ENCODE measurements at places on chromosomes 3 and 15.

DNA sequence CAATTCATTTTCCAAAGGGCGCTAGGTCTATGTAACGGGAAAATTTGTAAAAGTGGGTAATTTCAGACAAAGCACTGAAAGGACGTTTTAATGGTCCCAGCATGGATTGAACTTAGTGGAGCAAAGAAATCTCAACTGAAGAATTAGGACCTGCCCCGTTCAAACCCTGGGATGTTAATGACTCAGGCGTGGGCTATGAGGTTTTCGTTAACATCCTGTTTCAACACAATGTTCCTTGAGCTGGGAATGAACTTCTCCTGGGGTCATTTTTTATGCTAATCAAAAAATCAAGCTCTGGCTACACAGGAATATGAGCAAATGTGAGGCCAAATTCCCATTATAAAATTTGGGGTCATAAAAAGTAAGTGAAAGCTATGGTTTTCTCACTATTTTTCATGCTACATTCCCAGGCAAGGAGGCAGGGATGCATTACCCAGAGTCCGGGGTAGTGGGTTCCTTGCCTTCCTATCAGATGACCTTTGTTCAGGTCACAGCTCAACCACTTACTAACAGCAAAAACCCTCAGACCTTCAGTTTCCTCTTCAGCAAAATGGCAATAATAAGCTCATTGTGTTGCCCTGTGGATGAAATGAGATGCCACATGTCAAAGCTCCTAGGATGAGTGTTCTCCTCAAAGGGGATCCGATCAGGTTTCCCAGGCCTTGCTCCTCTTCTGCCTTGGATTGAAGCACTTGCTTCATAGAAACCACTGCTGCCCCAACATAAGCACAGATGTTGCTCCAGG lies 271.4 kb downstream of the ARRDC4 start:
- DNase-seq = no peak

- no peak for DNase-seq
Observed at GRCh38 chr3:195440379-195440778, 2.4 kb downstream of the ACAP2 start.

DNA sequence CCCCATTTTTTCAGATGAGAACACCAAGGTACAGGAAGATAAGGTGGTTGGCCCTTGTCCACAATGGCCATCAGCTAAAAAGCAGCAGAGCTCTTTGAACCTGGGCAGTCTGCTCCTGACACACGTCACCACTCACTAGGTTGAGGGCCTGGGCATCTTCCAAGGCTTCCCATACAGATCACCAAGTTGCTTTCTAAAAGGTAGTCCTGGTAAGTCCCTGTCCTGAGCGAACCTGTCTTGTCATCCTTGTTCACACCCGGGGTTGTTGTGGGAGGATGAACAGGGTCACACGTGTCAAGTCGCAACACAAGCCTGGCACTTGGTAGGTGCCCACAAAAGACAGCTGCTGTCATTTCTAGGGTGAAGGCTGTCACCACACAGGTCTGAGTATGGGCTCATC lies 260.4 kb downstream of the EPHB1 start:
- DNase-seq = no peak

- no peak for DNase-seq
Observed at GRCh38 chr3:31610700-31611275, 78.1 kb downstream of the STT3B start.

DNA sequence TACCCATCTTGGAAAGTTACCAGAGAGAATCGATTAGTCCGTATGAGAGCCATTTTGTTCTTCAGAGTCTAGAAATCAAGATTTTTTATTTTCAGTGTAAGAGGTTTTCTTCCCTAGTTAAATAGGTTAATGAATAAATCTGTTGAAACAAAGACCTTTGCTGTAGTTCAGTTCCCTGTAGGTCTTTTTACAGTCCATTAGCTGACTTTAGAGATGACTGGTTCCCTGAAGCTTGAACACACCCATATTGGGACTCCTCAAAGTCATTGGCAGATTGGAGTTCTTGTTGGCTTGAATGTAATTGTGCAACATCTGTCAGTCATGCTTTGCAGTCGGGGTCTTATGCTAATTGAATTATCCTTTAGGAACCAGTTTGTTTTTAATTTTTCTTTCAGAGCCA lies 45.3 kb downstream of the SEMA6D start:
- no peak for DNase-seq
